ENCODE measurements at places on chromosomes 16 and 17.

DNA sequence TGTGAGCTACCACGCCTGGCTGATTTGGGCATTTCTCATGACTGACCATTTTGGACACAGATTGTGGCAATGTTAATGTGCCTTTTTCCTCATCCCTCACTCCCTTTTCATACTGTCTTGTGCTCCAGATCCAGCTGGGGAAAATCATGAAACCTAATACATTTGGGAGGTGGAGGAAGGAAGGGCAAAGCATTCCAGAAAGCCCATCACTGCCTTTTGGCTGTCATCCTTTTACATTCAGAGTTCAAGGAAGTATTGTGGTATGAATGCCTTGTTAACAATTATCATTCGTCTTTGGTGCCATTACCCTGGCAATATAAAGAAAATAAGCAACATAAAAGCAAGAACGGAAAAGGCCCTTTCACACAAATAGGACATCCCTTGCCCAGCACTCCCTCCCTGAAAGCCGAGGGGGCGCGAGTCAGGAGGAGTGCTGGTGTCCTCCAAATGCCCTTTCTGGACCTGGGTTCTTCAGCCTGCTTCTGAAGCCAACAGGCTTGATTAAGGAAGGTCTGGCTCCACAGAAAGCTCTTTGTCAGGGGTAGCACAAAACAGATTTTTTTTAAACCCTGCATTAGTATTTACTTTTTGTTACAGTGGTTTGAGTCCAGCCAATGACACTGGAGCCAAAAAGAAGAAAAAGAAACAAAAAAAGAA lies 20.1 kb downstream of the NMT1 start:
- no peak for DNase-seq

GRCh38 chr16:7304958-7305357 lies 27.7 kb upstream of the RBFOX1 start:
- no peak for DNase-seq

GRCh38 chr17:17001874-17002520 lies 30.1 kb upstream of the TNFRSF13B start:
- no peak for DNase-seq

DNA sequence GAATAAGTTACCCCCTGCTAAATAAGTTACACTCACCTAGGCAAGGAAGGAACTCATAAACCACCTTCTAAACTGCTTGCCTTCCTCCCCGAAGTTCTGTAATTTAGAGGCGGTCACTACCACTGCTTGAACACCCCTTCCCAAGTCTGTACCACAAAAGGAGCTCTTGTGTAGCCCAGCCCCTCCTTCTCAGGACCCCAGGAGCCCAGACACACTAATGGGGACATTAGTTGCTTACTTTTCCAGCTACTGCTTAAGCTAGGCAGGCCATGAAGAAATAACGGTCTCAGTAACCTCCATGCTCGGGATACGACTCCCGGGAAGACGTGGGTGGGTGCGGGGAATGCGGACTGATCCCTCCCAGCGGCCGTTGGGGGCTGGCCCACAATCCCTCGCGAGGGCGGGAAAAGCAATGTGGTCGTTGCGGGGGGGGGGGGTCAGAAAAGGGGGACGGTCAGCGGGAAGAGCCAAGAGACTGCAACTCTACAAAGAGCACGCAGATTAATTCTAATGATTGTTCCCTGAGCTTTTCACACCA lies at the start of gene TEX14:
Gene TEX14 (minus strand): TSS at position 345 of the 538 bp plus-strand sequence. CDS start 40,044 bp downstream, outside the sequence.
- DNase-seq = no peak

DNA sequence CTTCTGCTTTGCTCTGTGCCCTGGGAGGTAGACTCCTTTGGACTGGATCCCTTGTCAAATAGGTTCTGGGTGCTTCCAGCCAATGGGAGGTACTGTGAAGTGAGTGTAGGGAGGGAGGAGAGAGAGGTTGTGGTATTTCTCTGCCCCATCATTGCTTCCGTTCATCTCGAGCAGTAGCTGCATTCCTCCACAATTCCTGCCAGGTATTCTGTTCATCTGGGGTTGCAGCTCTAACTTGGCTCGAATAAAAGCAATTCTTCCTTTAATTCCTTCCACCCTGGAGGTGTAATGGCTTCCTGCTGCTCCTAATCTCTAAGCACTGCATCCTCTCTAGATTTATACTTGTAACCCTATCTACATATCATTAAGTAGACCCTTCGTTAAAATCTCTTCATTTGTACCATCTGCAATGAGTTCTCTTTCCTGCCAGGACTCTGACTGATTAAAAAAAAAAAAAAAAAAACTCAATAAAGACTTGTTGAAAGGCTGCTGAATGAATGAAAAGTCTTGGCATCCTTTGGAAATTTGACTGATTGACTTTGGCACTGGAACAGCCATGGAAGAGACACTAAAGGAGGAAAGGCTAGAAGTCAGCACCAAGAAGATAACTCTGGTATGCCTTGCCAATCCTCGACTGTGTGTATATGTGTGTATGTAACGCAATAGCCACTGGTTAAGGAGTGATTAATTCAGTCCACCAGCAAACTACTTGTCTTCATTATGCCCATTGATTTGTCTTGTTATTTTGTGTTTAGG lies 616.9 kb upstream of the SOX9 start:
- no peak for DNase-seq

- no peak for DNase-seq
These were observed 74.0 kb downstream of the CMC2 start for GRCh38 chr16:80932708-80933095.

GRCh38 chr16:11330526-11331237 lies 14.6 kb upstream of the RMI2 start:
- no peak for DNase-seq

DNA sequence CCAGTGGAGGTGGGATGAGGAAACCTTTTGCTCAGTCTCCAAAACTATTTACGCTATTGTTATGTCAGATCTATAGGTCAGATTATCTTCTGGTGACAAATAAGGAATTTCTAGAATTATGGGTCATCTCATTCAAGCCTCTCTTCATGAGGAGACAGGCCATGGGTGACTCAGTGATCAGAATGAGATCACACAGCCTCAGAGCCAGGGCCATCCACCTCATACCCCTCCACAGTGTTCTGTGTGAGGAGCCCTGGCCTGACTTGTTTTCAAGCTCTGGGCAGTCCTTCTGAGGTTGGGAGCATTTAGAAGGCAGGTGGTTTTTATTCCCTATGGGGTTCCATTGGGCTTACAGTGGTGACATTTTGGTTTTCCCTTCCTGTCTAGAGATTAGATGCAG lies 26.5 kb downstream of the YPEL2 start:
- no peak for DNase-seq

DNA sequence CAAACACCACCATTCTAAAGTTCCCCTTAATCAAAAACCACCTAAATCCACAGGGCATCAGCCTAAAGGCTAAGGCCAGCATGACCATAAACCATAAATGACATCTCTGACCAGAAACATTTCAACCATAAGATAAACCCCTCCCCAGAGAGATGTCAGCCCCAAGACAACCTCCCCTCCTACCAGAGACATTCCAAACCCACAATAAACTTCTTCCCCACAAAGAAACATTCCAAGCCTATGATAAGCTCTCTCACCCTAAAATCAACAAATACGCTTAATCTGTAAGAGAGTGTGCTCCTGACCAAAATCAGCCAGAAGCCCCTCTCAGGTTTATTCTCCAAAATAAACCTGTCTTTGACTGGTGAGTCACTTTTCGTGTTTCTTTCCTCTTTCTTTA lies 54.8 kb downstream of the SLFN5 start:
- no peak for DNase-seq

GRCh38 chr16:16774389-16774788 lies 395.4 kb downstream of the NPIPA7 start:
- DNase-seq = no peak

DNA sequence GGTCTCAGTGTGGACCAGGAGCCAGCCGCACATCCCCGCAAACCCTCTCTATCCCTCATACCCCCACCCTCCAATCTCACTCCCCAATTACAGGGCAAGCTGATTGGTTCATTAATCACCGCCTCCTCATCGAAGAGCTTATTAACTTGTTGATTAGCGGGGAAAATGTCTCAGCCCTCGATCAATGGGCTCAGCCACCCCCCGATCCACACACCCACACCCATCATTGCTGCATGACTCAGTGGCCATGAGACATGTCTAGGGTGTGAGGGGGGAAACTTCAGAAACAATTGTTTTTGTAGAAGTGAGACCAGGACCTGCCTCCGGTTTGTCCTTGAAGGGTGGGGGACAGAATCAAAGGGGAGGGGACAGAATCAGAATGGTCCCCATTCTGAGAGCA lies 2.5 kb upstream of the PYY start:
- no peak for DNase-seq

DNA sequence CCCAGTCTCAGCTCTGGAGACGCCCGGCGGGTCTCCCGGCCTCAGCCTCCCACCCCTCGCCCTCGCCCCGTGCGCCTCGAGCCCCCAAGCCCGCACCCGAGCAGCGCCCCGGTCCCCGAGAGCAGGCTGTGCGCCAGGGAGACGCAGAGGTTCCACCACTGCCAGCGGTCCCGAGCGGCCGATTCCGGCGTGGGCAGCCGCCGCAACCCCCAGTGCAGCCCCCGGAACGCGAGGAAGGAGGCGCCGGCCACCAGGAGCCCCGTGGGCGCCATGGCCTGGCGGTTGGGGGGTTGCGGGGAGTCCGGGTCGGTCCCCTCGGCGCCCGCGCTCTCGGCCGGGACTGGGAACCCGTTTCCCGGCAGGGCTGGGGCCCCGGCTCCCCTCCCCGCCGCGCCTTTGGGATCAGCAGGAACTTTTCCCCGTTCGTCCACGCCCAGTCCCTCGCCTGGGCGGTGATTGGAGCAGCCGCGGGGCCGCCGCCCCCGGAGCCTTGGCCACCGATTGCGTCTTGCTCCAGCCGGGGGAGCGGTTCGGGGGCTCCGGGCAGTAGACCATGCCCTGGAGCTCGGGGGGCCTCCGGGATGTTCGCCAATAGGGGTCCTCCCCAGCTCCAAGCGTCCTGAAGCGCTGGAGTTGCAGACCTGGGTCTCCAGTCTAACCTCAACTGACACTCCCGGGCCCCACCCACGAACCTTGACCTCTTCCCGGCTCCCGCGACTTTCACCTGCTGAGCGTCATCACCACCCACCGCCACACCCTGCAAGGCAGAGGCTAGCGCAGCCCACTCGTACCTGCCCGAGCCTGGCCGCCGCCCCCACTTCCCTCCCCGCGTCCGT lies at the start of gene TLCD2:
Gene TLCD2 (minus strand): TSS at position 407 of the 836 bp plus-strand sequence. CDS start 135 bp downstream, at position 272.
- DNase-seq = no peak

GRCh38 chr17:42310787-42311215 lies 22.5 kb downstream of the STAT5A start:
- no peak for DNase-seq

- no peak for DNase-seq
These were observed 25.2 kb downstream of the YPEL2 start for GRCh38 chr17:59356543-59357218.

DNA sequence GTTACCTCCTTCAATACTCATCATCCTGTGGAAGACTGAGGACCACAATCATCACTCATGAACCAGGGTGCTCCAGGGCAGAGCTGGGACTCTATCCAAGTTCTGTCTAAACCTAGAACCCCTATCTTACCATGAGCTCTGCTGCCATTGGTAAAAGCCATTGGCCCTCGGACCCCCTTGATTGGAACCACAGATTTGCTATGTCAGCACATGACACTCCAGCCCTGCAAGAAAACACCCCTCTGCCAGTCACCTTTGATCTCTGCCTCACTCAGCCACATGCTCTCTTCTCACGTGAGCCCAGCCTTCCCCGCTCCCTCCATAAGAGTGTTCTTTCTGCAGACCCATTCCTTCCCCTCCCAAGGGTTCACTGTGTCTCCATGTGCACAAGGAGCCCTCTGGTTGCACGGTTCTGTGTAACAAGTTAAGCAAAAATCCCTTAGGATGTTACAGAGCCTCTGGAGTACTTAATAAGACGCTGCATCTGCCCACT lies 468.8 kb upstream of the DYNLRB2 start:
- DNase-seq = no peak

DNA sequence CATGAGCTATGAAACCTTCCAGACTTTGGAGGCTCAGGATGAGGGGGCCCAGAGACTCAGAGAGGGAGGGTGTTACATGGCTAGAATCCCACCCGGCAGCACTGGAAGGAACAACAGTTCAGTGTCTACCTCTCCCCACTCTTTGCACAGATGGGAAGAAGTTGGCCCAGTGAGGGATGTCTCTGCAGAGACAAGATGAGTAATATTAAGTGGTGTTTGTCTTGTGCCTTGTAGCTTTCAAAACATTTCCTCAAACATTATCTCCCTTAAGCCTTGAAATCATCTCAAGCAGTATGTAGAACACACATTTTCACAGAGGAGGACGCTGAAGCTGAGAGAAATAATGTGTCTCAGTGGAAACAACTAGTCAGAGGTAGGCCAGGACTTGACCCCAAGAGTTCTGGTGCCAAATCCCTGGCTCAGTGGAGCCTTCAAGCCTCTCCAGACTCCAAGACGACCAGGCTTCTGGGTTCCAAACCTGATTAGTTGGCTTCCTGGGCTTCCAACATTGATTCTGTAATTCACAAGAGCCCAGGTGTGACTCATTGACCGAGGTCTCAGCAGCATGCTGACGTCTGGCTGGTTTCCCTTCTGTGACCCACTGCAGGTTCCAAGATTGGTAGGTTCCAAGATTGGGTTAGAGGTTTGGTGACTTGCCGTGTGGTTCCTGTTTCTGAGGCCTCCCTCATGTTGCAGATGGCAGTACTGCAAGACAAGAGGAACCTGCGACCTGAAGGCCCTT lies 7.4 kb downstream of the RNF112 start:
- DNase-seq = no peak

- DNase-seq = no peak
These were observed 334.8 kb downstream of the MAF start for GRCh38 chr16:79265701-79266100.

GRCh38 chr16:51035110-51035498 lies 116.0 kb downstream of the SALL1 start:
- no peak for DNase-seq

DNA sequence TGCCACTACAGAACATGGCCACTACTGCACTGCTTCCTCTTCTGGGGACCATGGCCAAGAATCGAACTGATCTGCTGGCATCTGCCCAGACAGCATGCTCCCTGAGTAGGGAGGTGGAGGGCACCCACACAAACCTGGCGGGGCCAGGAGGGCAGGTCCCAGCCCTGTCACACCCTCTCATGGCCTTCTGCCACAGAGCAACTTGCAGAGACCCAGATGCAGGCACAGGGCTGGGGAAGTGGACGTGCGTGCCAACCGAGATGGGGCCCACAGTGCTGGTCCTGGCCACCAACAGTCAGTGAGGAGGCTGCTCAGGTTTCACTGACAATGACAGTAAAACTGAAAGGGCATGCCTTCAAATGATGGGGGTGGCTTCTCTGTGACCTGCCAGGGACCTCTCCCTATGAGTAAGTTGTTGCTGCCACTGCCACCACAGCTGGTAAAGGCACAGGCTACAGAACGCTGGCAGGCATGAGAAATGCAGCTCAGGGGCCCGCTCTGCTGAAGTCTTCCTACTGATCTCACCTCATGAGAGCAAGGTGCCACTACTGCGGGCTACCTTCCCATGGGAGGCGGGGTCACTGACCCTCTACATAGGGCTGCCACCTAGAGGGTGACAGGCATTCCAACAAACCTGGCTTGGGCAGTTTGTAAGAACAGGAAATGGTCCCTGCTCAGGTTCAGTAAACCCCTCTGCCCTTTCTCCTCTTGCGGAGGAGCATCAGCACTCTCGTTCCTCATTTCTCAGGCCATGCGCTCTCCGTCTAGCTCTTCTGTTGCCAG lies 15.5 kb downstream of the HIC1 start:
- no peak for DNase-seq

GRCh38 chr17:79089720-79090442 lies 15.3 kb downstream of the ENGASE start:
- DNase-seq = no peak

Measured in DMS153 (cell line).